ENCODE measurements at places on chromosomes 1 and 21.
A peak's percentile ranks its signal among the peaks of the same experiment; 100 is the strongest.

DNA sequence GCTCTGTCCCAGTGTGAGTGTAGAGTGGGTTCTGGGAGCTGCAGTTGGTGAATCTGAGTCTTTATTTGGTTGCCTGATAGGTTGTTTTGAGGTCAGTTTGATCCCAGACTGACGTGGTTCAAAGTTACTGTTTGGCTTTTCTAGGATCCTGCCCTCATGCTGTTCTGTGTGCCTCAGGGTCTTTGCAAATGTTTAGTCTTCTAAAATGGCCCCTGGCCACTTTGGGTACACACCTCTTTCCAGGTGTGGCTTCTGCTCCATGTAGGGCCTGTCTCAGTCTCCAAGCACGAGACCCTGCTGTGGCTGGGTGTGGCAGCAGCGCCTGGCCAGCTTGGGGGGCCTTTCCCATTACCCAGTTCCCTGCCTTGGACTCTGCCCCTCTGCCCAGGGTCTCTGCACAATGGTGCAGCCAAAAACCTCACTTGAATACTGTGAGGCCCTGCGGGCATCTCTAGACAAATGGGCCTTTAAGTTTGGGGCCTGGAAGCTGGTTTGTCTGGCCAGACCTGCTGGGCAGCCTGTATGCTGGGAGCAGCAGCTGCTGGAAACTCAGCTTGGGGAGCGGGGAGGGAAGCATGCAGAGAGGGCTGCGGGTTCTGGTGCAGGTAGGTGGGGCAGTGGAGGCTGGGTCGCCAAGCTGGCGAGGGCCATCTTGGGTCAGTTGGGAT is 5.6 kb downstream of the PTPRF start:
- no peak for DNase-seq

GRCh38 chr1:209544098-209544497 is 39.4 kb upstream of the CAMK1G start:
- DNase-seq = no peak

DNA sequence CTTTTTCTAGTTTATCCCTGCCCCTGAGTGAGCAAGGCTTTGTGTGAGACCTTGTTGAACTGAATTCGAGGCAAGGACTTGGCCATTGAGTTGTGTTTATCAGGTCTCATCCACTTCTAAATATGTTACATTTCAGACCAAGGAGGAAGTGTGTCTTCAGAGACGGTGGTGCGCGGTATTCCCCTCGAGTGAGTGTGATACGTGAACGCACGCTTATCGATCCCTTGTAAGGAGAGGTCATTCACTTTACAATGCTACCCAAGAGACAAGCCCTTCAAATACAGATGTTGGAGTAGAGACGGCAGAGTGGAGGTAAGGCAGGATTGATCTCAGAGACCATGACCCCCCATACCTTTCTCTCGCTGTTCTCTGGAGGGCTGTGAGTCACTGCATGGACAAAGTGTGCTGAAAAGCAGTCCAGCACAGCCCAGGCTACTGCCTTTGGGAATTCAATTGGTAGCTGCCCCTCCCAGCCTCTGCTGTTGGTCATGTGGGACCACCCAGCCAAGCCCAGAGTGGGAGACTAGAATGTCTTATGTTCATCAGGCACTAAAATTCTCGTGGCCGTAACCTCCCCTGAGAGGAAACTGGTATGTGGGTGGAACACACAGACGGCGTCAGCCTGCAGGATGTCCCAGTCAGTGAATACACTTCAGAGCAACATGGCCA is 16.3 kb upstream of the MTARC1 start:
- DNase-seq = no peak

DNA sequence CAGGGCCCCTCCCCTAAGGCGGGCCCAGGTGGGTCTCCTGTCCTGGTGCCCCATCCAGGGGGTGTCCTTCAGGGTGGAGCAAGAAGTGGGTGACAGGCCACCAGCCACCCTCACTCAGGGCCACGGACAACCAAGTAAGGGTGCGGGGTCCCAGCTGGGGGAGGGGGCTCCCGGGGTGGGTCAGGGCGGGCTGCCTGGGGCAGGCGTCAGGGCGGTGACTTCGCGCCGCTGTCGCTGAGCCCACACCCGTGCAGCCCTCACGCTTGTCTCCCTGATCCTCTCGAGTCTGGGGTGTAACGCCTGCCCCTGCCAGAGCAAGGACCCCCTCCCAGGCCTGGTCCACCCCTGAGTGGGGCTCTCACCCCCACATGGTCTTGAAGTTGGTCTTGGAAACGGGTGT is 22.2 kb downstream of the ARHGEF16 start:
- no peak for DNase-seq

DNA sequence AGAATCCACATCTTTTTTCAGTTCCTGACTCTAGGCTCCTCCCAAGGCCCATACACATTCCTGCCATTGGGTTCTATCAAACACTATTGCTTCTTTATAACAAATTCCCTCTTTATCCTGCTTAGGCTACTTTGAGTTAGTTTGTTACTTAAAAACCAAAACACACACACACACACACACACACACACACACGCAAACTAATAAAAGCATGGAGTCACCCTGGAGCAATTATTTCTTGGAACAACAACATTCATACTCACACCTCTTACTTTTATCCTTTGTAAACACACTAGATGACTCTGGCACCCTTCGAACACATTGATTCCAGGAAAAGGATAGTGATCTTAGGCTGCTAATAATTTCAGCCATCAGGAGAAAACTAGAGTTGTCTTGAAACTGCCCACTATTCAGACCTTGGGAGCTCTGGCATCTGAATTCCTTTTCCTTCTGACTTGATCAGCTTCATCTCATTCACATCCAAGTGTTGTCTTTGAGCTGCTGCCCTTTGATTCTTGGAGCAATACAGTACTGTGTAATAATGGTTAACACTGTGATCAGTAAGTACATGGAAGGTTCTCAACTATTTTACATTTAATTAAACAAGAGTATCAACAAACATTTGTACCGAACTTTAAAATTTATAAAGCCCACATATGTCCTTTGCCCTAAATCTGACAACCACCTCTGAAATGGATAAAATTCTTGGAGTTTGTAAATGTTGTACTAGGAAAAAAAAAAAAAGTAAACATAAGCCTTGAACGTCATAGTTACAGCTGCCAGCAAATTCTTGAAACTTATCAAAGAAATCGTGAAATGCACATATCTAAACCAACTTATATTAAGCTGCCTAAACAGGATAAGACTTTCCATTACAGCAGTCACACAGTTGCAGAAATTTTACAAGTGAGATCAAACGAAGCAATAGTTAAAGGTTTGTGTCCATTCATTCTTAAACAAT is 2.8 kb upstream of the SEC22B start:
- DNase-seq = peak; percentile 61

- DNase-seq = no peak
Observed at GRCh38 chr1:29424266-29424665, 187.9 kb downstream of the PTPRU start.

GRCh38 chr1:54396261-54396933 is 9.8 kb downstream of the SSBP3 start:
- no peak for DNase-seq

DNA sequence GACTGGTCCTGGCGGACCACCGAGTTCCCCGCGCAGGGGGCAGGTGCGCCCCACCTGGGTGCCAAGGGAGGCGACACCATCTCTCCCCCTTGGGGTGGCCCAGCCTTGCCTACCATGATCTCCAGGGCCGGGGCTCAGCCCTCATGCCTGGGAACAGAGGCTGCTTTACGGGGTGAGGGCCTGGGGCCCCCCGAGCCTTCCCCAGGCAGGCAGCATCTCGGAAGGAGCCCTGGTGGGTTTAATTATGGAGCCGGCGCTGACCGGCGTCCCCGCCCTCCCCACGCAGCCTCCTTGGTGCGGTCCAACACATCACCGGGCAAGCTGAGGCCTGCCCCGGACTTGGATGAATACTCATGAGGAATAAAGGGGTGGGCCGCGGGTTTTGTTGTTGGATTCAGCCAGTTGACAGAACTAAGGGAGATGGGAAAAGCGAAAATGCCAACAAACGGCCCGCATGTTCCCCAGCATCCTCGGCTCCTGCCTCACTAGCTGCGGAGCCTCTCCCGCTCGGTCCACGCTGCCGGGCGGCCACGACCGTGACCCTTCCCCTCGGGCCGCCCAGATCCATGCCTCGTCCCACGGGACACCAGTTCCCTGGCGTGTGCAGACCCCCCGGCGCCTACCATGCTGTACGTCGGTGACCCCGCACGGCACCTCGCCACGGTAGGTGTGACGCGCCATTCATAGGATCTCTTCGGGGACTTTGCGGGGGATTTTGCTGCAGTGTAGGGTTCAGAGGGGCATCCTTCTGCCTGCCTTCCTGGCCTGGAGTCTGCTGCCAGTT is 38.2 kb downstream of the TP73 start:
- DNase-seq = no peak

GRCh38 chr1:119731741-119732430 is 20.2 kb downstream of the PHGDH start:
- DNase-seq = no peak

DNA sequence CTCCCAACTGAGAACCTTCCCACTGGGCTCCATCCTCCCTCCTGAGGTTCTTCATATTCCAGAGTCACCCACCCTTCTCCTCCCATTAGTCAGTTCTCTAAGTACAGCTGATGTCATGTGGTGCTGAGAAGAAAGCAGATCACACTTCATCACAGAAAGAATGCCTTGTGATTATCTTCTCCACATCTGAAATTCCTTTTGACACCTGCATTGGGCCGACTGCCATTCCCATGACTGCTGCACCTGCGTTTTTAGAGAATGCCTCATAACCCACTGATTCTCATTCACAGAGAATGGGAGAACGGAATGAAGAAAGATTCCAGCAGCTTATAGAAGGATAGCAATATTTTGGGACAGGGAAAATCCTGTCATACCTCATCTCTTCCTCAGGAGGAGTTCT is 14.3 kb downstream of the LEPR start:
- no peak for DNase-seq

GRCh38 chr21:44800971-44801467 is 601 bp downstream of the UBE2G2 start:
- no peak for DNase-seq

GRCh38 chr1:40750451-40750908 is 33.1 kb upstream of the KCNQ4 start:
- DNase-seq = no peak

DNA sequence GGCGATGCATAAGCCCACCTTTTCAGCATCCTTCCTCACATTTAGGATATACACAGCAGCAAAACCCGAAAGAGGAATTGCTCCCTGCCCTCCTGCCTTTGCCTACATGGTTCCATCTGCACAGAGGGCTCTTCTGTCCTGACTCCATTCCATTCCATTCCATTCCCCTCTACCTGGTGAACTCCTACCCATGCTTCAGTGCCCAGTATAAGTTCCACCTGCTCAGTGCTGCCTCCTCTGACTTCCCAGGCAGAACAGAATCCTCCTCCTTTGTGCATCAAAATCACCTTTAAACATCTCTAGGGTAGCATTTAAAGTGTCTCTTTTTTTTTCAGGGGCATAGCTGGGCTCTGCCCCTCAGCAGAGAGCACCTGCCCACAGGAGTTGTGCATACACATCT is 112.9 kb downstream of the PCNX2 start:
- DNase-seq = no peak

DNA sequence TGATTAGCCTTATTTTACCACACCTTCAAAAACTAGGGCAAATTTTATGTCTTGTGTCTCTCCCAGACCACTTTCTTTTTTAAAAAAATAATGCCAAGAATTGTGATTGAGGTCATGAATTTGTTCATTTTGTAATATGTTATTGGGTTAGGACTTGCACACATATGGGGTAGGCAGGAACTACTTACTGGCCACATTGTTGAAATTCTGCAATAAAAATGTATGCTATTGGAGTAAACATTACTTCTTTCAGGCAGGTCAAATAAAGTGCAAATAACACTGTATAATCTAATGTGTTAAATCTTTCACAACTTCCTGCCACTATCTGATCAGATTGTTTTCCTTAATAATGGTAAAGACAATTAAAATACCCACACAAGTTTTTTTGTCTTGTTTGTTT is 166.6 kb upstream of the COL11A1 start:
- DNase-seq = no peak

- DNase-seq = no peak
Observed at GRCh38 chr1:115757856-115758255, 10.7 kb downstream of the CASQ2 start.

- DNase-seq = no peak
Observed at GRCh38 chr1:94623560-94624148, 82.1 kb upstream of the F3 start.

DNA sequence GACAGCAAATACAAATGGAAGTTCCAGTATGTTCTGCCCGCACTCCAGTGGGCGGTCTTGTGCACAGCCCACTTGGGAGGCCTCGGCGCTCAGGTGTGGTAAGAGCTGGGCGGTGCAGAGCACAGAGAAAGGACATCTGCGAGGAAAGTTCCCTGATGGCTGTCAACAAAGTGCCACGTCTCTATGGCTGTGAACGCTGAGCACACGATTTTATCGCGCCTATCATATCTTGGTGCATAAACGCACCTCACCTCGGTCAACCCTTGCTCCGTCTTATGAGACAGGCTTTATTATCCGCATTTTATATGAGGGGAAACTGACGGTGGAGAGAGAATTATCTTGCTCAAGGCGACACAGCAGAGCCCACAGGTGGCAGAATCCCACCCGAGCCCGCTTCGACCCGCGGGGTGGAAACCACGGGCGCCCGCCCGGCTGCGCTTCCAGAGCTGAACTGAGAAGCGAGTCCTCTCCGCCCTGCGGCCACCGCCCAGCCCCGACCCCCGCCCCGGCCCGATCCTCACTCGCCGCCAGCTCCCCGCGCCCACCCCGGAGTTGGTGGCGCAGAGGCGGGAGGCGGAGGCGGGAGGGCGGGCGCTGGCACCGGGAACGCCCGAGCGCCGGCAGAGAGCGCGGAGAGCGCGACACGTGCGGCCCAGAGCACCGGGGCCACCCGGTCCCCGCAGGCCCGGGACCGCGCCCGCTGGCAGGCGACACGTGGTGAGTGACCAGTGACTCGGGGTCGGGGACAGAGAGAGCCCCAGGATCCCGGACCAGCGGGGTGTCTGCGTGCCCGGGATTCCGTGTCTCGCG is at the start of gene IL12RB2:
IL12RB2 (plus strand) TSS at position 623 of the 810 bp plus-strand sequence. CDS start 12,496 bp downstream, outside the sequence.
- DNase-seq = no peak

- no peak for DNase-seq
Observed at GRCh38 chr1:169538998-169539871, 47.0 kb downstream of the F5 start.

DNA sequence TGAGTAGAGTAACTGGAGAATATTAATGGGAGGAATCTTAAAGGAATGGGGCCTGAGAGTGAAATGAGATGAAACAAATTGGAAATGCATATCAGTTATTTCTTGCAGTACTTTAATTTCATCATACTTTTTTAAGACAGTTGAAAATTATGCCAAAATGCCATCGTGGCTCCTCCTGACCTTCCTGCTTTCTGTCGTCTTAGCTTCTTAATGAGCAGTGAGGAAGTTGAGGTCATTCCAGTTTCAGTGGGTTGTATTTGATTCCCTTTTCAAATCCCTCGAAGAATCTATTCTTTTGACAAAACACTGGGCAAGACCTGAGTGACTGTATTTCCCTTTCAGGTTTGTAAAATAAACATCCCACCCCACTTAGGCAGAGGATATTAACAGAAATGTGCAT is 134.9 kb upstream of the MAP1LC3C start:
- DNase-seq = no peak

GRCh38 chr21:33866826-33867225 is 48.8 kb downstream of the ATP5PO start:
- no peak for DNase-seq

Data from NCI-H460 (cell line).